NCI-H460 (cell line): ENCODE measurements at places on chromosomes 13 and 19. TPM values are rescaled to one million over a fixed set of nuclear protein-coding genes. Genes with fewer than 3 reads are reported as not detected.

The KDM4B gene
- 5.6 and 6.0 TPM in 2 replicates for total RNA-seq

The ATP4A gene
- not detected in 2 replicates for total RNA-seq

DNA sequence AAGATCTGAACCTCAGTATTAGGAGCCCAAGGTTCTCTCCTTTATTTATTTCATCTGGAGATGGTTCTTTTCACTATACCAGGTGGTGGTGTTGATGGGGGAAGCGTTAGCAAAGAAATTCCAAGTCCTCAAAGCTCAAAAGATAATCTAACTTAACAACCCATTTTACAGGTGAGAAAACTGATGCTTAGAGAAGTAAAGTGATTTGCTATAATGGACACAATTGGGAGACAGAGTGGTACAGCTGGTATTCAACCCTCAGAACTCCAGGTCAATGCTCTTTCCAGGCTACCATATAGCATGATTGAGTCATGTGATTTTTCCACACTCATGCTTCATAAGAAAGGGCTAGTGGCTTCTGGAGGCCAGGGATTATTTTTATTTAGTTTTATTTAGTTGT, 25.0 kb upstream of the URAD start:
- no peak for DNase-seq

DNA sequence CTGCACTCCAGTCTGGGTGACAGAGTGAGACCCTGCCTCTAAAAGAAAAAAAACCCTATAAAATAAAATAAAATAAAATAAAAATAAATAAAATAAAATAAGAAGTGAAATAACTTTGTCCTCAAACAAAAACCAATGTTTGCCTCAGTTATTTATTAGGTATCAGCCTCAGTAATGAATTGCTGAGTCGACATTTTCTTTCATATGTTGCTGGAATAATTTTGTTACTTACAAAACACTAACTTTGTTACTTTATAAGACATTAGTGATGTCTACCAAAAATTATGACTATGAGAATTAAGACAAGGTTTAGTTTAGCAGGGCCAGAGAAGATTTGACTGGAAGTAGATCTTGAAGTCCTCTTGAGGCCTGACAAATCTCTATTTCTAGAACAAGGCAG, 2074.5 kb upstream of the PCDH20 start:
- no peak for DNase-seq

- DNase-seq: no peak
Observed at GRCh38 chr13:46893221-46893740, 3.6 kb downstream of the HTR2A start.

DNA sequence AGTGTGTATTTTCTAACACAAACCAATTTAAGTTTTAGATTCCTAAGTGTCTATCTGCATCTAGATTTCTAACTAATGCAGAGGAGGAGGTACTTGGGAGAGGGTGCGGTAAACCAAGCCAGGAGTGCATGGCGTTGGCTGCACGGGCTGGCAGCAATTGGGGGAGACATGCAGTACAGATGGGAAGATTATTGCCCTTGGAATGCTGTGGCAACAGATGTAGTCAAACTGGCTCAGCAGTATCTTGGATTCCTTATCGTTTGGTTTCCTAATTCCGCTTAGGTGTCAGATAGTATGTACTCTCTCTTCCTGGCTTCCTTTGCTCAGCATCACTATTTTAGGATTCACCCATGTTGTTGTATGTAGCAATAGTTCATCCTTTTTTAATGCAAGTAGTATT, 29.4 kb upstream of the STK24 start:
- DNase-seq: no peak

GRCh38 chr13:75647126-75647784, 11.1 kb downstream of the LMO7 start:
- DNase-seq: no peak

GRCh38 chr19:39671739-39672363, 16.1 kb downstream of the LGALS16 start:
- DNase-seq: peak; percentile 62

DNA sequence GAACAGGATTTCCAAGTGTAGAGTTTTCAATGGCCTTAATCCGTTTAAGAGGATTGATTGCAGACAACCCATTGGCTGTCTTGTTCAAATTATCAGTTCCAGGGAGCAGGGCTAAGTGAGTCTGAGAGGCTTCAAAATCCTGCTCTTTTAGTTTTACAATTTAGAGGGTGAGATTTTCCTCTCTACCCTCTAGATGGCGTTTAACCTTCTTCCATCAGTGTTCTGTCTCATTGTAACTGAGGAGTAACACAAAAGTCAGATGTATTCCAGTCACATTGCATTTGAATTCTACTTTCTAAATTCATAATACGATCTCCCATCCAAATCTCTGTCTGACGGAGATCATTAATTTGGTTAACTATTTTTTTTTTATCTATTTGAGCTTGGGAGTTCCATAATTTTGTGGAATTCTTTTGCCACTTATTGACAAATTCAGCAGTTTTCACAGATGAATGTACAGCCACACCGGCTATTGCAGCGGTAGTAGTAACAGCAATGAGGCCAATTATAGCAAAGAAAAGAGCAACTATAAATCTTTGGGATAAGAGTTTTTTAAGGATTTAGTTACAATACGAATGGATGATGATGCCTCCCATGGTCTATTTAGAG, 7.8 kb upstream of the C19orf84 start:
- no peak for DNase-seq

- DNase-seq: no peak
Observed at GRCh38 chr13:50916701-50917184, 7.2 kb downstream of the RNASEH2B start.
